ENCODE measurements at places on chromosomes 2 and 18.

- DNase-seq: no peak
These were observed 23.3 kb upstream of the ST3GAL5 start for GRCh38 chr2:85911814-85912692.

- no peak for DNase-seq
These were observed 288.1 kb downstream of the CCDC102B start for GRCh38 chr18:69085951-69086350.

- DNase-seq: no peak
These were observed 336.2 kb downstream of the EPHA4 start for GRCh38 chr2:221235941-221236340.

GRCh38 chr2:216942465-216942864 is 82.6 kb upstream of the TNP1 start:
- no peak for DNase-seq

- no peak for DNase-seq
These were observed 26.3 kb downstream of the ANO7 start for GRCh38 chr2:241214766-241215165.

DNA sequence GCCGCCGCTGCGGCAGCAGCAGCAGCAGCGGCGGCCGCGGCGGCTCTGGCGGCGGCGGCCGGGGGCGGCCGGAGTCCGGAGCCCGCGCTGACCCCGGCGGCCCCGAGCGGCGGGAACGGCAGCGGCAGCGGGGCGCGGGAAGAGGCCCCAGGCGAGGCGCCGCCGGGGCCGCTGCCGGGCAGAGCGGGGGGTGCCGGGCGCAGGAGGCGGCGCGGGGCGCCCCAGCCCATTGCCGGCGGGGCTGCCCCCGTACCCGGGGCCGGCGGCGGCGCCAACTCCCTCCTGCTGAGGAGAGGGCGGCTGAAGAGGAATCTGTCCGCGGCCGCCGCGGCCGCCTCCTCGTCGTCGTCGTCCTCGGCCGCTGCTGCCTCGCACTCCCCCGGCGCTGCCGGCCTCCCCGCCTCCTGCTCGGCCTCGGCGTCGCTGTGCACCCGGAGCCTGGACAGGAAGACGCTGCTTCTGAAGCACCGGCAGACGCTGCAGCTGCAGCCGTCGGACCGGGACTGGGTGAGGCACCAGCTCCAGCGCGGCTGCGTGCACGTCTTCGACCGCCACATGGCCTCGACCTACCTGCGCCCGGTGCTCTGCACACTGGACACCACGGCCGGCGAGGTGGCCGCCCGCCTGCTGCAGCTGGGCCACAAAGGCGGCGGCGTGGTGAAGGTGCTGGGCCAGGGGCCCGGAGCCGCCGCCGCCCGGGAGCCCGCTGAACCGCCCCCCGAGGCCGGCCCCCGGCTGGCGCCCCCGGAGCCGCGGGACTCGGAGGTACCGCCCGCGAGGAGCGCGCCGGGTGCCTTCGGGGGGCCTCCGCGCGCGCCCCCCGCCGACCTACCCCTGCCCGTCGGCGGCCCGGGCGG is 646 bp downstream of the PHLPP1 start:
- DNase-seq: peak; percentile 63

DNA sequence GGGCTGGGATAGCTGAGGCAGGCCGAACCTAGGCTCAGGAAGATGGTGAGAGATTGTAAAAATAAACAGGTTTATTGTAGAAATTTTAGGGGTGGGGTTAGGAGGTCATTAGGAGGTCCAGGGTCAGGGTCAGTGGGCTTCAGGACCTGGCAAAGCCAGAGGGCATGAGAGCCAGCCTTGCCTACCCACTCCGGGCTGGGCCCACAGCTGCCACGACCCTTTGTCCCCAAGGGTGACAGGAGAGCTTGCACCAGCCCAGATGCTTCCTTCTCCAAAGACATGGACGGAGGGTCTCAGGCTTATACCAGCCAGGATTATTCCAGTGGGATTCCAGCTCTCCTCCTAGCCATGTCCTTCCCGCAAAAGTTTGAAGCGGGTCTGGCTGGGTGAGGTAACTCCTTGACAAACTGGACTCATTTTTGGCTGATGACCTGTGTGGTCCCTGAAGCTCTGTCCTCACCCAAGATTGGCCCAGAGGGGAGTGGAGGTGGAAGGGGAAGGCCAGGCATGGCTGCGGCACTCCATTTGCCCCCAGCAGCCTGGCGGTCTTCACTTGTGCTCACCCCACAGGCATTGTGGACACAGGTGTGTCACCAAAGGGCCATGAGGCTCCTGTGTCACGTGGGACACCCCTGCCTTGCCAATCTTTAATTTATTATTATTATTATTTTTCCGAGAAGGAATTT is 23.8 kb upstream of the ATOH8 start:
- no peak for DNase-seq

DNA sequence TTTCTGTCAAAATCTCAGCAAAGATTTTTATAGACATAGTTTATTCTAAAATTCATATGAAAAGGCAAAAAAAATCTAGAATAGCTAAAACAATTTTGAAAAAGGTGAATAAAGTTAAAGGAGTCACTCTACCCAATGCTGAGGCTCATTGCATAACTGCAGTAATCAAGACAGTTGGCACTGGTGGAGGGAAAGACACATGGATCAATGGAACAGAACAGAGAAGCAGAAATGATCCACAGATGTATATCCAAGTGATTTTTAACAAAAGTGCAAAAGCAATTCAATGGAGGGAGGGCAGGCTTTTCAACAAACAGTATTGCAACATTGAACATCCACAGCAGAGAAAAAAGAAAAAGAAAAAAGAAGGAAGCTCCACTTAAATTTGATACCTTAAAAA is 162.8 kb downstream of the RBM43 start:
- no peak for DNase-seq

- DNase-seq: no peak
These were observed 109.6 kb downstream of the LAMA3 start for GRCh38 chr18:23798824-23799223.

DNA sequence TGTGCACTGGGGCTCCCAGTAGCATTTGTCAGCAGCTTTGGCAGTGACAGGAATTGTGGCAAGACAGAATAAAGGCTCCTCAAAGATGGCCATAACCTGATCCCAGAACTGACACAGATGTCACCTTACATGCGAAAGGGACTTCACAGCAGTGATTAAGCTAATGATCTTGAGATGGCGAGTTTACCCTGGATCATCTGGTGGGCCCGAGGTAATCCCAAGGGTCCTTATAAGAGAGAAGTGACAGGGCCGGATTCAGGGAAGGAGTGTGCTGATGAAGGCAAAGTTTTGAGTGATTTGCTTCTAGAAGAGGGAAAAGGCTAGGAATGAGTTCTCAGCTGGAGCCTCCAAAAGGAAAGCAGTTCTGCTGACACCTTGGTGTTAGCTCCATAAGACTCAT is 333.9 kb downstream of the LPIN1 start:
- DNase-seq: no peak

DNA sequence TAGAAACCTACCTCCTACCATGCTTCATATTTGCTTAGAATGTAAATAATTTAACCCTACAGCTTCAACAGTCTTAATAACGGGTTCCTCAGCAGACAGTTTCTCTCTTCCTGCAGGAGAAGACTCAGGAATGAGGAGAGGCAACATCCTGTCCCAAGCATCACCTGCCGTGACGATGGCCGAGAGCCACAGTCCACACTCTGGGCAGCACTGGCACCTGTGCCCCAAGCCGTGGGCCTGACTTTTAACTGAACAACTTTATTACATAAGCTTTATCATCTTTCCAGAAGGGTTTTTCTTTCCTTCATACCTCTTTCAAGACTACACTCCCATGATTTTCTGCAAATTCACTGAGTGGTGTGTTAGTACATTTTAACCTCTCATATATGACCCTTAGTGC is 856.0 kb downstream of the GALR1 start:
- no peak for DNase-seq

DNA sequence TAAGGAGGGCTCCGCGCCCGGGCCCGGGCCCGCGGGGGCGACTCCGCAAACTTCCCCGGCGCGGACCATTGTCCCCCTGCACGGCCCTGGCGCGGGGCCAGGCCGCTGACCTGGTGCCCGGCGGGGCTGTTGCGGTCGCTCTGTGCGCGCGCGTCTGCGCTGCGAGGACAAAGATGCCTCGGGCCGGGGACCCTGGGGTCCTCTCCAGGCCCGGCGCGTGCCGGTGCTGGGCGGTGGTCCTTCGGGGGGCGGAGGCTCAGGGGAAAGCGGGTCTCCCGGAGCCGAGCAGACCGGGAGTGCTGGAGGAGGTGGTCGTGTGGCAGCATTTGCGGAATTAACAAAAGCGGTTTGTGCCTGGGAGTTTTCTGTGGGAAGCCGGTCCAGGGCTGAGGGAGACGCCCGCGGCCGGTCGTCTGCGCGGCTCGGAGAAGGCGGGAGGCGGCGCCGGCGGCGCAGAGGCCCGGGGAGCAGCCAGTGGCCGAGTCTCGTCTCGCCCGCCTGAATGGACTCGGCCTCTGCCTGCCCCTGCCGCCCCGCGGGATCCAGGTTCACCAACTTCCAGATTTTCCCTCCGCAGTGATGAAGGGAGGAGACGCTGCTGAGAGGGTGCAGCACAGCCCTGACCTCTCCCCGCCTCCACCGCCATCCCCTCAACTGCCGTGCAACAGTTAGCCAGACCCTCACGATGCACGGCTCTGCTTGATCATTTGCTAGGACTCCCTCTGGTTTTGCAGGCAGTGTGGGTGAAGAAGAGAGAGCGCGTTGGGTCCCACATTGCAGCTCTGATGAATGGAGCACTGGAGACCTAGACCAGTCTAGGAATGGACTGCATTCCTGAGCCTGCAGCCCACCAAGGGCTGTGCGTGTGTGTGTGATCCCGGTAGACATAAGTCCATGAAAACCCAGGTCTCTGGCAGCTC is 705 bp downstream of the EFR3B start:
- no peak for DNase-seq

GRCh38 chr18:79657342-79657996 is 22.1 kb upstream of the CTDP1 start:
- DNase-seq: no peak

- DNase-seq: no peak
These were observed 36.2 kb downstream of the HAT1 start for GRCh38 chr2:171958475-171958874.

DNA sequence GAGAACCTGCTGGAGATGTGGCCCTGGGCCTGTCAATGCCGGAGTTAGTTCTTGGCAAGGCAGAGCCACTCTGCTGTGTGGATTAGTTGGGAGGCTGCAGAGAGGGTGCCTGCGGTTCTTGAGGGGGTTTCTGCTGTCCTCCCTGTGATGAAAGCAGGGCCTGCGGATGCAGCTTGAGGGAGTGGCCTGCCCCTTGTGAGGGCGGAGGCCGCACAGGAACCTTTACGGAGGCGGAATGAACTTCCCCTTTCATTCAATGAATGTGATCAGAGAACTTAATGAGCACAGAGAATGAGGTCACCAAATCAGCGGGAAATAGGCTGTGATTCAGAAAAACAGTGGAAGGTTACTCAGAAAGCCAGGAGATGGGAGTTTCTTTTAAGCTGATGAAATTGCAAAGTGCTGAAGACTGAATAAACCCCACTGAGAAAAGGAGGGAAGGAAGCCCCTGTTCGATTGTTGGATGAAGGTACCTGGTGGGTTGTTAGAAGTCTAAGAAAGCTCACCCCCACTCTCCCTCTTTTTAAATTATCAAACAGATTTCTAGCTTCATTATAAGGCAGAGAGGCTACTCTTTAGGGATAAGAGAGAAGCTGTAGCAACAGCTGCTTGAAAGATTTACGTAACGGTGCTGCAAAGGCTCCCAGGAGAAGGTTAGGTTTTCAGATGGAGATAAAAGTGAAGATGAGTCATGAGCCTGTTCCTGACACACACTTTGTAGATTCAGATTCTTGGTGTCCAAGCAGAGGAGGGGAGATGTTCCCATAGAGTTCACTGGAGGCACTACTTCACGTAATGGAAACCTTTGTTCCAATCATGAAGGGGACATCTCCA is 47.4 kb downstream of the VWA3B start:
- DNase-seq: peak; percentile 82

DNA sequence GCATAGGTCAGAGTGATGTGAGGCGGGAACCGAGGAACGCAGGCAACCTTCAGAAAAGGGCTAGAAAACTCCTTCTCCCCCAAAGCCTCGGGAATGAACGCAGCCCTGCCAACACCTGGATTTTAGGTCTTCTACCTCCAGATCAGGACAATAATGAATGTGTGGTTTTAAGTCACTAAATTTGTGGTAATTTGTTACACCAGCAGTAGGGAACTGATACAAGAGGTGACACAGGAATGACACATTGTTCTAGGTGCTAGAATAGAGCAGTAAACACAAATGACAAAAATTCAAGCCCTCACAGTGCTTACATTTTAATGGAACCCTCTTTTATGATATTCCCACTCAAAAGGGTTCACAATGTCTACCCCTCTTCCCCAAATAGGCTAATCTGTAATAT is 39.2 kb upstream of the EML4 start:
- DNase-seq: no peak

GRCh38 chr18:62878305-62878704 is 163.0 kb downstream of the PHLPP1 start:
- no peak for DNase-seq

DNA sequence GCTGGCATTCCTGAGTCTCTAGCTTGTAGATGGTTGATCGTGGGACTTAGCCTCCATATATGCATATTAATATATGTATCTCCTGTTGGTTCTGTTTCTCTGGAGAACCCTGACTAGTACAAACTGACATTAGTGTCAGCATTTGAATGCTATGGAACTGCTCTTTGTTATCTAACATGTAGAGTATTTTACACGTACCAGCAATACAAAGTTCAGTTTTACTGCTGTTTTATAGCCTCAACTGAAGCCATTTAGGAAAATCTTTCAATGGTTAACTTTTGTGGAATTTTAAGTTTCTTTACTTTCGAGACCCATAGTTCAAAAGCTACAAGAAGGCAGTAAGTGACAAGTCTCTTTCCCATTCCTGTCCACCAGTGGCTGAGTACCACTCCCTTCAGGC is 418.4 kb downstream of the NUP35 start:
- DNase-seq: no peak
